ENCODE measurements at places on chromosomes 6 and 20.

DNA sequence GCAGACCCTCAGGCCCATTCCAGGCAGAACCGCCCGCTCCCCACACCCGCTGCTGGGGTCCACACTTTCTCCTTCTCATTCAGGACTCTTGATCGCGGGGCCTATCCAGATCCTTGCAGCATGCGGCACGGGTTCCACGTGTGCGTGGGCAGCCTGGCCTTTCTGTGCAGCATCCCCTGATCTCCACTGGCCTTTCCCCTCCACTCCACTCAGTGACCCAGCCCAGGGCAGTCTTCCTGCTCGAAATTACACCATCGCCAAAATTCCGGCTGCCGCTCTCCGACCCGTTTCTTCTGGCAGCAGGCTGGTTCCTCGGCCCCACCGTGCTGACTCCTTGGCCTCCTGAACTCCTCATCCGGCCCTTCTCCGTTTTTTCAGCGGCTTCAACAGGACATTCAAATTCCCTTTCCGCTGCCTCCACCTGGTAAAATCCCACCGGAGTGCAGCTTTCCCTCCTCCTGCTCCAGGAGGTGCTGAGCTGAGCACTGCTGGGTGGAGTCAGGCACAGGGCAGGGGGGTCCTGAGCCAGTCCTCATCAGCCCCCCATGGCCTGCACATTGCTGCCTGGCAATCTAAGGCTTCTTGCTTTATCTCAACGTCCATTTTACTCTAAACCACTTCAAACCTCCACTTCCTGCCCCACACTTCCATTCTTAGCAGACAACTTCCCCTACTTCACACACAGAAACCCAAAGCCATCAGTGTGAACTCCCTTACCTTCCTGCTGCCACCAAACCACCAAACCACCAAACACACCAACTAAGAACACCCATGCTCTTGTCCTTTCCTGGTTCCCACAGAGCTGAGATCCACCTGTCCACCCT lies 9.0 kb downstream of the SFT2D1 start:
- DNase-seq = no peak

DNA sequence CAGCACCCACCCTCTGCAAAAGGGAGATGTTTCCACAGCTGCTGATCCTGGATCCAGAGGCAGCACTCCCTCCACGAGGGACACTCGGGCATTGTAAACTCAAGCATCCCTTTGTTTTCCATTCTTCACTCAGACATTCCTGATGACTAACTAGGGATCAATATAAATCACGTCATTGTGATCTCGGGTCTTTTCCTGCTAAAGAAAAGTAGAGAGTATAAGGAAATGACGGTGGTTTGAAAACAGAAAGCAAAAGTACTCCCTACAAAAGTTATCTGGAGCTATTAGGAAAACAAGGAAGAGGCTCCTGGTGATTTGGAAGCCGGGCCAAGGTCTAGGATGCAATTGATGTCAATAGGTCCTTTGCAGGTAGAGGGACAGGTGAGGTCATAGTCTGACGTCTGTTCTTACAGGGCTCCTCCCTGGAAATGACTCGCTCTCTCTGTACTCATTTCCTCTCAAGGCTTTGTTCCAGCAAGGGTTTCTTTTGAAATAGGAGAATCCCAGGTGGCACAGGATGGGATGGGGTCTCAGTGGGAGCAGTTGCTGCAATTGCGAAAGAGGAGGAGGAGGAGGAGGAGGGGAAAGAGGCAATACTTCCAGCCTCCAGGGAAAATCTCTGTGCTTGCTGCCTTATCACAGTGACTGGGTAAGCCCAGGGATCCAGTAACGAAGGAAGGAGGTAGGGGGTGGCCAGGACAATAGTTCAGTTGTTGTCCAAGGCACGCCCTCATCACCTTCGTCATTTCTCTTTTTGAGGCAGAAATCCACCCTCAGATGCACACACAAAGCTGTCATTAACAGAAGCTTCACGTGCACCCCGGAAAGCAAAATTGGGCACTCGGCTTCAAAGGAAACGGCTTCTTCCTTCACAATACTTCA lies 222.8 kb downstream of the LY86 start:
- DNase-seq = no peak

DNA sequence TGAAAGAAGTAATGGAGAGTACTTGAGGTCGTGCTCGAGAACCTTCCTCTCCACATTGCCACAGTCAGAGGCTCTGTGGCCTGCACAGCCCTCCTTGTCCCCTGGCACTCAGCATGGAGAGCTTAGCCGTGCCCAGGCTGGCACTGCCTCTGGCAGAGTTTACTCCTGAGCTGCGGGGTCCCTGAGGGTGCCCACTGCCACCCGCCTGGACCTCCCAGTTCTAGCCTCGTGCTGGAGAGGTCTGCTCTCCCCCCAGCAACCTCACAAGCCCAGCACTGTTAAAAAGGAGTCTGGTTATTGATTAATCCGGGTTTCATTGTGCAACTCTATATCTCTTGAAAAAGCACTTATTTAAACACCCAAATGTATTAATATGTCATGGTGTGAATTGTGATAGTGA lies 226.8 kb downstream of the TMEM242 start:
- DNase-seq = no peak

DNA sequence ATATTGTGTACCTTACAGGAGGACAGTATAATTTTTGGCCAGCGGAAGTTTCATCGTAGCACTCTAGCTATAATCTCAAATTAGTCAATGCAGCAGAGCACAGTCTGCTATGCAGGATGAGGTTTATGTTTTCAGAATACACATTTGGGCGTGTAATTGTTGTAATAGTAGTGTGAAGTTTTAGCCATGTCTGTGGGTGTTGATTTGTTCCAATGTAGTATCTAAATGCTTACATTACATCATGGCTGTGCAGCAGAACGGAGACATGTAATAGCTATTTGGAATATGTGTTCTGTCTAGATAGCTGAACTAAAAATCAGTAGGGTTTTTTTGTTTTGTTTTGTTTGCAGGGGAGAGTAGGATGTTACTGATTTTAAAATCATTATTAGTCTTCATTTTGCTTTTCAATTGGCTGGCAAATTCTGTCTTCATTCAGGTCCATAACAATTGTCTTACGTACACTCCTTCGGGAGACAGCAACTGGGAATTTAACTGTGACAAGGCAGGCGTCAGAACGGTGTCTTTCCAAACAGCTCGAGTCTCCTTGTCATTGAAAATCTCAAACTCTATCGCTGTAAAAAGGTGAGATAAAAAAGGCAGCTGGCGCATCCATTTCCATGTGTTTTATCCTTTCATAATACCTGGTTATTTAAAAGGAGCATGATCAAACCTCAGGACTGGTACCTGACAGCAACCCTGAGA lies 65.1 kb upstream of the CDH4 start:
- no peak for DNase-seq

GRCh38 chr6:43089467-43089866 lies 13.4 kb downstream of the PTK7 start:
- DNase-seq = no peak

- no peak for DNase-seq
Observed at GRCh38 chr6:84228198-84228543, 728 bp upstream of the CEP162 start.

GRCh38 chr6:27605401-27606342 lies 132.8 kb upstream of the ZNF184 start:
- no peak for DNase-seq

Measured in stimulated activated CD8-positive, alpha-beta memory T cell treated with anti-CD3 and anti-CD28 coated beads, Interleukin-4, amount 100 ng/mL, for 4 hours (primary cell).